A549 treated with GW870086 at 1 μM for 4 hours (cell line): ENCODE measurements at places on chromosomes 13 and 19. TPM values are rescaled to one million over a fixed set of nuclear protein-coding genes. Genes with fewer than 3 reads are reported as not detected.

FSD1 gene
- 6.3 to 9.6 TPM (median 8.5 TPM) in 5 replicates for total RNA-seq

RASGRP4 gene
- total RNA-seq, result 0.07 to 0.23 TPM (median 0.11 TPM) in 4 of 5 replicates, not detected in the other

HCST gene
- 0.28 to 0.45 TPM in 2 of 5 replicates, not detected in the others for total RNA-seq

TNFSF9 gene
- 3.9 to 8.1 TPM (median 5.7 TPM) in 5 replicates for total RNA-seq

ATP1A3 gene
- 3.5 to 5.8 TPM (median 4.7 TPM) in 5 replicates for total RNA-seq

ATP4B gene
- total RNA-seq, result not detected in 5 replicates

GNA15 gene
- total RNA-seq, result 0.08 to 0.11 TPM in 2 of 5 replicates, not detected in the others

MUC16 gene
- 0.02 to 0.23 TPM (median 0.04 TPM) in 4 of 5 replicates, not detected in the other for total RNA-seq

OVOL3 gene
- total RNA-seq, result 0.24 to 0.36 TPM in 2 of 5 replicates, not detected in the others

CACNG7 gene
- total RNA-seq, result 5.1 to 10.5 TPM (median 8.6 TPM) in 5 replicates

ZNF549 gene
- 1.5 to 2.1 TPM (median 1.8 TPM) in 5 replicates for total RNA-seq

BCL3 gene
- total RNA-seq, result 38.4 to 70.3 TPM (median 61.0 TPM) in 5 replicates

GPR12 gene
- total RNA-seq, result not detected in 5 replicates

SRRM5 gene
- 0.67 to 0.93 TPM (median 0.80 TPM) in 5 replicates for total RNA-seq

SLC5A5 gene
- 0.11 to 0.35 TPM (median 0.15 TPM) in 5 replicates for total RNA-seq

SMIM24 gene
- 0.22 to 1.0 TPM (median 0.44 TPM) in 5 replicates for total RNA-seq

TSSK6 gene
- total RNA-seq, result 0.86 to 1.8 TPM (median 1.7 TPM) in 5 replicates

PGLYRP2 gene
- not detected in 5 replicates for total RNA-seq

DAZAP1 gene
- total RNA-seq, result 77.1 to 108 TPM (median 103 TPM) in 5 replicates

PRODH2 gene
- 0.18 to 0.80 TPM (median 0.29 TPM) in 5 replicates for total RNA-seq

CCDC106 gene
- 13.7 to 19.1 TPM (median 18.0 TPM) in 5 replicates for total RNA-seq

CYP4F11 gene
- total RNA-seq, result 5.1 to 7.4 TPM (median 5.1 TPM) in 5 replicates

MPHOSPH8 gene
- total RNA-seq, result 11.6 to 13.3 TPM (median 12.5 TPM) in 5 replicates

NLRP7 gene
- 0.07 TPM in 1 of 5 replicates, not detected in the others for total RNA-seq

C19orf81 gene
- 4.3 to 11.4 TPM (median 10.5 TPM) in 5 replicates for total RNA-seq

MBD3L3 gene
- total RNA-seq, result not detected in 5 replicates

THSD1 gene
- 6.2 to 6.9 TPM (median 6.7 TPM) in 5 replicates for total RNA-seq

NCR1 gene
- not detected in 5 replicates for total RNA-seq

NANOS3 gene
- 2.0 to 3.6 TPM (median 3.1 TPM) in 5 replicates for total RNA-seq

ZNF530 gene
- 4.2 to 5.6 TPM (median 4.8 TPM) in 5 replicates for total RNA-seq

APLP1 gene
- 65.9 to 95.9 TPM (median 93.4 TPM) in 5 replicates for total RNA-seq

FLT1 gene
- total RNA-seq, result 0.02 to 0.05 TPM in 2 of 5 replicates, not detected in the others

SPHK2 gene
- total RNA-seq, result 12.0 to 16.9 TPM (median 13.6 TPM) in 5 replicates

KIR3DL1 gene
- not detected in 5 replicates for total RNA-seq

OR10H1 gene
- total RNA-seq, result not detected in 5 replicates

NRTN gene
- total RNA-seq, result 0.85 to 1.6 TPM (median 1.5 TPM) in 5 replicates

UBL3 gene
- 6.5 to 9.5 TPM (median 8.7 TPM) in 5 replicates for total RNA-seq

LILRB3 gene
- 0.20 to 0.59 TPM (median 0.31 TPM) in 5 replicates for total RNA-seq

LILRB2 gene
- total RNA-seq, result 0.06 to 0.24 TPM (median 0.12 TPM) in 4 of 5 replicates, not detected in the other

NDUFA13 gene
- total RNA-seq, result 145 to 183 TPM (median 161 TPM) in 5 replicates

HOOK2 gene
- total RNA-seq, result 9.9 to 11.6 TPM (median 10.9 TPM) in 5 replicates

C19orf67 gene
- not detected in 5 replicates for total RNA-seq

KCNC3 gene
- total RNA-seq, result 0.95 to 1.5 TPM (median 1.4 TPM) in 5 replicates

DMKN gene
- total RNA-seq, result 34.6 to 40.9 TPM (median 36.9 TPM) in 5 replicates

RNF17 gene
- total RNA-seq, result not detected in 5 replicates

GRK1 gene
- total RNA-seq, result not detected in 5 replicates

SMARCA4 gene
- 7.1 to 11.0 TPM (median 8.5 TPM) in 5 replicates for total RNA-seq

KRTDAP gene
- total RNA-seq, result not detected in 5 replicates

ZNF667 gene
- total RNA-seq, result not detected in 5 replicates

RYR1 gene
- total RNA-seq, result 4.7 to 7.6 TPM (median 5.6 TPM) in 5 replicates

WDR88 gene
- not detected in 5 replicates for total RNA-seq

CEACAM3 gene
- not detected in 5 replicates for total RNA-seq

NTN5 gene
- 0.08 to 0.29 TPM (median 0.17 TPM) in 5 replicates for total RNA-seq

SSC5D gene
- 0.35 to 0.82 TPM (median 0.57 TPM) in 5 replicates for total RNA-seq

PODNL1 gene
- 0.71 to 1.5 TPM (median 1.4 TPM) in 5 replicates for total RNA-seq

CALR3 gene
- not detected in 5 replicates for total RNA-seq

EFNB2 gene
- 3.7 to 4.5 TPM (median 4.2 TPM) in 5 replicates for total RNA-seq
